ENCODE measurements at places on chromosomes 6 and 20.

DNA sequence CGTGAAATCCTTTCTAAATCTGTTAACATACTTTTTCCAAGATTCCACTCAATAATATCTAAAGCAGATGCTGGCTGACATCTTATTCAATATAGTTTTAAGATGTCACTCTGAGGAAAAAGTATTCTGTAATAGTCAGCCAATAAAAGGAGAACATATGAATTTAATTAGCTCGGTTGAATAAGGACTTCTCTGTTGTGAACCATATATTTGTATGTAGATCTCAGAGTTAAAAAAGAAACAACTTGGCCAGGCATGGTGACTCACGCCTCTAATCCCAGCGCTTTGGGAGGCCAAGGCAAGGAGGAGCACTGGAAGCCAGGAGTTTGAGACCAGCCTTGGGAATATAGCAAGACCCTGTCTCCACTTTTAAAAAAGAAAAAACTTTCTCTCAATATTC lies 7.4 kb upstream of the CD24 start:
- DNase-seq, result no peak

DNA sequence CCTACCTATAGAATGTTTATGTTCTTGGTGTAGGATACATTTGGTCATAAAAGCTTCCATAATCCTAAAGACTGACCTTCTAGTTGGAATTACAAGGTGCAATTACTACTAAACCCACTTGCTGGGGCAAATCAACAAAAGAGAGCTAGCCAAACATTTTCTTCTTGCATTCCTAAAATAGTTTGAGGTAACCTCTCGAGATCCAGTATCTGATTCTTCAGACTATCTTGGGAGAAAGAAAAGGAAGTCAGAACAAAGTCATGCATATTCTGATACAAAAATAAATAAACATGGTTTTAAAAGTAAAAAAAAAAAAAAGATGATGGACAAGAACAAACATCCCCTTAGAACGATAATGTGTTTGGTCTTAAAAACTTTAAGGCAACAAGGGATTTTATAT lies 294.2 kb upstream of the RSPO3 start:
- DNase-seq, result no peak

- no peak for DNase-seq
Measured at GRCh38 chr6:126550323-126550722, 210.4 kb downstream of the CENPW start.

DNA sequence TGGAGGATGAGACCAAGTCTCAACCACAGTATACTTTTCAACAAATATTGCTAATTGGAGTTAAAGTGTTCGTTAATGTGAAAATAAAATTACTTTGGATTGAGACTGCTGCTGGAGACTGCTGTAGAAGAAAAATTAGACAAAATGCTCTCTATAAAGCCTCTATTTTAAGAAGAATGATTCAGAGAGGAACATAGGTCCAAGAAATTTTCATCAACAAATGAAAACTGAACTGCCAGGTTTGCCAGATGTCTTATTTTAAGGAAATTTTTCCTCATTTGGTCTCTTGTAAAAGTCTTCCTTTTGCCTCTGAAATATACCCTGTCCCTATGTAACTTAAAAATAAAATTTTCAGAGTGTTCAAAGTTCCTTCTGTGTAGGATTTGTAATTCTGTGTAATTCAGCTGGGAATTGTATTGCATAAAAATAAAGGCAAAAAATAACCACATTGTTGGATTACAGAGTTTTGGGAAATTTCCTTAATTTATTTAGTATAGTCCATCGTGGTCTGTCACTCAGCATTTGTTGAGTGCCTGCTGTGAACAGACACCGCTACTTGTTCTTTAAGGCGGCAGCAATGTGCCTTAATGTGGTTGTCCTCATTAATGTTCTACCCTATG lies 27.4 kb downstream of the ANKS1A start:
- DNase-seq, result no peak

DNA sequence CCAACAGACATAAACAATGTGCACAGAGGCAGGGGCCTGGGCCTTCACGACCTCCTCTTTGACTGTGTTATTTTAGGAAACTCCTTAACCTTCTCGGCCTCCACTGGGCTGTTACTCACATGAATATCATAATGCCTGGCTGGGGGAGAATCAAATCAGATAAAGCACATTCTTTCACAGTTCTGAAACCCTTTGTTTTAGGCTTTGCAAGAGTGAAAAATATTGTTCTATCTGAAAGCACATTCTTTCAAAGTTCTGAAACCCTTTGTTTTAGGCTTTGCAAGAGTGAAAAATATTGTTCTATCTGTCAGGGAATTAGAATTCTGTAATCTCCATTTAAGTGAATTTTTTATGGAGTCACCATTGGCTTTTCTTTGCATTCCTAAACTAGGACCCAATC lies 50.7 kb upstream of the SYNDIG1 start:
- no peak for DNase-seq

DNA sequence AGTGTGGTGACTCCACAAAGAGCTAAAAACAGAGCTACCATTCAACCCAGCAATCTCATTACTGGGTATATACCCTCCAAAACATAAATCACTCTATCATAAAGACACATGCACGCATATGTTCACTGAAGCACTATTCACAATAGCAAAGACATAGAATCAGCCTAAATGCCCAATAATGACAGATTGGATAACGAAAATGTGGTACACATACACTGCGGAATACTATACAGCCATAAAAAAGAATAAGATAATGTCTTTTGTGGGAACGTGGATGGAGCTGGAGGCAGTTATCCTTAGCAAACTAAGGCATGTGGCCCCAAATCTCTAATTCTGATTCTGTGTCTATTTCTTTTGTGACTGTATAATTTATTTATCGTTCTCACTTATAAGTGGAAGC lies 124.5 kb upstream of the PRND start:
- no peak for DNase-seq

- DNase-seq, result no peak
Measured at GRCh38 chr6:150413781-150414281, 45.0 kb downstream of the IYD start.

- DNase-seq, result peak; percentile 36
Measured at GRCh38 chr6:41728073-41728936, 7.1 kb downstream of the TFEB start.

DNA sequence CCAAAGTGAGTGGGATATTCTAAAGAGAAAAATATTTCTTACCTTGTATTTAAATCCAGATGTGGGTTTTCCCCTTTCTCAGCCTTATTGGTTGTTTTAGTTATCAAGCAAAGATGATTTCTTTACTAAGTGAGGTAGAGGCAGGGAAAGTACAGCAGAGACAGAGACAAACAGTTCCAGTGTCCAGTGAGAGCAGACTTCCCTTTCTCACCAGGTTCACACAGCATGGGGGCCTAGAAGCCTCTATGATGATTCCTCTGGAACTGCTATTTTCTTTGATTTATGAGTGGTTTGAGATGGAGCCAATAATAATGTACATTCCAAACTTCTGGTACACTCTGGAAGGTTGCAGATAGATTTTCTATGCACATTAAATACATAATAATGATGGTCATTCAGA lies 234.0 kb upstream of the MARCKS start:
- DNase-seq, result no peak

GRCh38 chr6:39896701-39897100 lies 37.6 kb downstream of the MOCS1 start:
- DNase-seq, result no peak

DNA sequence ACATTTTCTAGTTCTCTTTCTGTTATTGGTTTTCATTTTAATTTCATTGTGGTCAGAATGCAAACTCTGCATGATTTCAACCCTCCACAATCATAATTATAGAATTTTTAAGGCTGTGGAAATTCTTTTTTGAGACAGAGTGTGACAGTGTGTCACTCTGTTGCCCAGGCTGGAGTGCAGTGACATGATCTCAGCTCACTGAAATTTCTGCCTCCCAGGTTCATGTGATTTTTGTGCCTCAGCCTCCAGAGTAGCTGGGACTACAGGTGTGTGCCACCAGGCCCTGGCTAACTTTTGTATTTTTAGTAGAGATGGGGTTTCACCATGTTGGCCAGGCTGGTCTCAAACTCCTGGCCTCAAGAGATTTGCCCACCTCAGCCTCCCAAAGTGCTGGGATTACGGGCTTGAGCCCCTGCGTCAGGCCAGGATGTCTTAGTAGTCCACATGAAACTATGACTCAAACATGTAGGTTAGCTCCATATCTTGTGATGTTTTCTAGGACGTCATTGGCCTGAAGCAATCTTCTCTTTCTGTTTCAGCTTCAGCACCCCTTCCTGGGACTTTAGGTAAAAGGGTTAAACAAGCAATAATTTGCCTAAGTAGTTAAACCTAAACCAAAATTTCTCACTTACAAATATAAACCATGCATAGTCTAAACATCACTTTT lies 47.4 kb upstream of the SAMD3 start:
- no peak for DNase-seq

DNA sequence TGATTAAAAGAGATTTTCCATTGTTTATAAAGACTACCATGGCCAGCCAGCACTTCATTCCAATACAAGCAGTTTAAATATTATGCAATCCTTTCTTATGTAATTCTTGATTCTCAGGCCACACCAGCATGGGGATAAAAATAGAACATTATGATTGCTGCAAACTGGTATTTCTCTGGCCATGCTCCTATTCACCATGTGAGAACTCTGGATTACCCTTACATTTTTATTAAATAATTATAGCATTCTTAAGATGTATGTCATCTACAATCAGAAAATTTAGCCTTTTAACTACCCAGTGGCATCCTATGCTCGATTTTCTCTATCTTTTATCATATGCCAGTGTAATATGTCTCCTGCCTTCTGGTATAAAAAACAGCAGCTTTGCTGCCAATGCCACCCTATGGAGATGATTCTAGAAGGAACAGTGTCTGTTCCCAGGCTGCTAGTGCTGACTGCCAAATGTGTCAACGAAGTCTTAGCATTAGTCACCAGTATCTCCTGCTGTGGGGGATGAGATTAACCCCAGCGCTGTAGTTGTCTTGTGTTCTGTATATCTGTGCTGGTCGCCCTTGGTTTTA lies 501.4 kb downstream of the BCKDHB start:
- DNase-seq, result no peak

DNA sequence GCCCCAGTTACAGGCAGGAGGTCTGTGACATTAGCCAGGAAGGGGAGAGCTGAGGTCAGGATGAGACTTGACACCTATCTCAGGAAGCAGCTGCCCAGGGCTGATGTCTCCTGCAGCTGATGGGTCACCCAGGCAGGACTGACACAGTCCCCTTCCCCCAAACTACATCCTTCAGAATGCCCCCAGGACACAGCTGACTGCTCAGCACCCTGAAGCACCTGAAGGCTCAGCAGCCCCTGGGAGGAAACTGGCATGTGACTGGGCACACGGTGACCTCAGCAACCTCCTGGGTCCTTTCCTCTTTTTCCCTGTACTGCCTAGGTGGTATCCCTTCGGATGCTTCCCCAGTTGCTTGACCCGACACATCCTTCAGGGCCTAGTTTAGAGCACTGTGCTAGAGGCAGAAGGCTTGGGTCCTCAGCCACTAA lies 1.9 kb downstream of the SDC4 start:
- DNase-seq, result no peak

GRCh38 chr20:18397030-18397429 lies 69.8 kb downstream of the DZANK1 start:
- no peak for DNase-seq
